ENCODE measurements at places on chromosomes 7 and 10. TPM values are rescaled to one million over a fixed set of nuclear protein-coding genes. Genes with fewer than 3 reads are reported as not detected.

- DNase-seq, result no peak
These were observed 30.0 kb downstream of the MAT1A start for GRCh38 chr10:80259405-80259871.

- DNase-seq, result peak; percentile 53
These were observed 67.8 kb downstream of the GSAP start for GRCh38 chr7:77348371-77348813.

DNA sequence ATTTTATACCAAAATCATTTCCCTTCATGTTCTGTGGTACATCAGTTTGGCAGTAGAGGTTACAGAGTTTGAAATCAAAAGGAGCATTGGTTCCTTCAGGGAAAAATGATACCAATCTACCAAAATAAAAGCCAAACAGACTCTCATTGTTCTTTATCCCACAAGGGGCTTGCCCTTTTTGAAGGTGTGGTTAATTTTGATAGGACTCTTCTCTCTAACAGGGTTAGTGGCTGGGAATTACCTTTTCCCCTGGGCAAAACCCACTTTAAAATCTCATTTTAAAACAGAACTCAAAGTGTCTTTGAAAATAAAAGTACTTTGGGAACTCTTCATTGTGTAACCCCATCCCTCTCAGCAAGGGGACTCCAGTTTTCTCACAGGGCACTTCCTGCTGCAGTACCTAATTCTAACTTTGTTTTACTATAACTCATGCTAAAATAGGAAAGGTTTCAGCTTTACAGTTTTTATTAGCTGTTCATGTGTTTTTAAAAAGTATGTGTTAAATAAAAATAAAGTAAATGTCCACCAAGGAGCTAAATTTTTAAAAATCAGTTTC lies 30.6 kb downstream of the SMNDC1 start:
- DNase-seq, result no peak

- DNase-seq, result no peak
These were observed 36.9 kb downstream of the CAPZA2 start for GRCh38 chr7:116899308-116899707.

DNA sequence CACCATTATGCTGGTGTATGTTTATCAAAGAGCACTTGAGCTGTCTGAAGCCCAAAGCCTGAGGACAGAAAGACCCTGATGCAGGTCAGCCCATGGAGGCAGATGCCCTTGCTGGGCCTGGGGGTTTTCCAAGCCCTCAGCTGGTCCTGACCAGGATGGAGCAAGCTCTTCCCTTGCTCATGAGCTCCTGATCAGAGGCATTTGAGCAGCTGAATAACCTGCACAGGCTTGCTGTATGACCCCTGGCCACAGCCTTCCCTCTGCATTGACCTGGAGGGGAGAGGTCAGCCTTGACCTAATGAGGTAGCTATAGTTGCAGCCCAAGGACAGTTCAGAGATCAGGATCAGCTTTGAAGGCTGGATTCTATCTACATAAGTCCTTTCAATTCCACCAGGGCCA lies 13.0 kb downstream of the AQP1 start:
- DNase-seq, result no peak

GRCh38 chr10:132834311-132834761 lies 48.4 kb upstream of the NKX6-2 start:
- DNase-seq, result no peak

GRCh38 chr10:43205681-43206390 lies 61.0 kb downstream of the RASGEF1A start:
- no peak for DNase-seq

The OR6B1 gene
- total RNA-seq, result not detected

The CALU gene
- 161 TPM for total RNA-seq
